ENCODE measurements at places on chromosomes 13 and 19.

GRCh38 chr19:41746593-41747227, 8.6 kb upstream of the CEACAM6 start:
- H3K27me3 ChIP-seq, result no peaks in the 10 kb centered on the region
- H3K4me3 ChIP-seq, result no peak overlapping the region
- H3K27ac ChIP-seq, result no peak overlapping the region
- no peaks in the 10 kb centered on the region for H3K36me3 ChIP-seq

GRCh38 chr19:17467471-17468301, 2.6 kb upstream of the SLC27A1 start:
- peaks cover 6% of the 10 kb centered on the region for H3K27me3 ChIP-seq
- H3K36me3 ChIP-seq, result no peaks in the 10 kb centered on the region
- H3K27ac ChIP-seq, result no peak overlapping the region
- no peak for DNase-seq
- no peak overlapping the region for H3K4me3 ChIP-seq

DNA sequence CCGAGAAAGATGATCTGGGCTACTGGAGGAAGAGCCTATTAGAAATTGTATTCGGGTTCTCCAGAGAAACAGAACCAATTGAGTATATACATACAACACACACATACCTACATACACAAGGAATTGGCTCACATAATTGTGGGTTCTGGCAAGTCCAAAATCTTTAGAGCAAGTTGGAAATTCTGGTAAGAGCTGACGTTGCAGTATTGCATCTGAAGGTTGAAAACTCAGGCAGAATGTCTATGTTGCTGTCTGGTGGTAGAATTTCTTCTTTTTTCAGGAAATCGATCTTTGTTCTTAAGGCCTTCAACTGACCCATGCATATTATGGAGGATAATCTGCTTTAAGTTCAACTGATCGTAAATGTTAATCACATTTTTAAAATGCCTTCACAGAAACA, 15.5 kb upstream of the OLFM4 start:
- H3K27ac ChIP-seq, result no peak overlapping the region
- DNase-seq, result no peak
- no peak overlapping the region for H3K4me3 ChIP-seq
- no peaks in the 10 kb centered on the region for H3K4me1 ChIP-seq
- H3K36me3 ChIP-seq, result no peaks in the 10 kb centered on the region

DNA sequence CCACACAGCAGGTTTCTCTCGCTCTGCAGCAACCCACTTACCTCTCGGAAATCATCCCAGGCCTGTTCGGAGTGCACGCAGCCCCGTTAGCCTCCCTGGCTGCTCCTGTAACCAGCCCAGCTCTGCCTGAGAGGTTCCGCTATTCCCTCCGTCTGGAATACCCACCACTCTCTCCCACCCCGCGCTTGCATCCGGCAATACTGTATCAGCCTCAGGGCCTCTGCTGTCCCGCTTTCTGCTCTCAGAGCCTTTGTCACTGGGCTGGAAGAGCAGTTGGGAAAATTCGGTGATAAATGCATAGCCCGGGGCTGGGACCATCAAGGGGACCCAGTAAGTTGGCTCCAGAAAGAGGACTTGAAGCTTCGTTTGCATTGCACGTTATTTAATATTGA, 759 bp upstream of the TLE6 start:
- no peaks in the 10 kb centered on the region for H3K36me3 ChIP-seq
- H3K4me1 ChIP-seq, result peaks cover 8% of the 10 kb centered on the region
- H3K4me3 ChIP-seq, result no peak overlapping the region
- H3K27ac ChIP-seq, result no peak overlapping the region
- H3K27me3 ChIP-seq, result peaks cover 8% of the 10 kb centered on the region

- no peak overlapping the region for H3K27ac ChIP-seq
- DNase-seq, result no peak
- no peaks in the 10 kb centered on the region for H3K4me1 ChIP-seq
- H3K4me3 ChIP-seq, result no peak overlapping the region
These were observed 29.5 kb downstream of the PLA2G4C start for GRCh38 chr19:48081106-48081505.

- H3K27me3 ChIP-seq, result no peaks in the 10 kb centered on the region
- no peak for DNase-seq
- no peak overlapping the region for H3K27ac ChIP-seq
- no peaks in the 10 kb centered on the region for H3K36me3 ChIP-seq
These were observed 49.0 kb downstream of the SIPA1L3 start for GRCh38 chr19:37955986-37956385.

DNA sequence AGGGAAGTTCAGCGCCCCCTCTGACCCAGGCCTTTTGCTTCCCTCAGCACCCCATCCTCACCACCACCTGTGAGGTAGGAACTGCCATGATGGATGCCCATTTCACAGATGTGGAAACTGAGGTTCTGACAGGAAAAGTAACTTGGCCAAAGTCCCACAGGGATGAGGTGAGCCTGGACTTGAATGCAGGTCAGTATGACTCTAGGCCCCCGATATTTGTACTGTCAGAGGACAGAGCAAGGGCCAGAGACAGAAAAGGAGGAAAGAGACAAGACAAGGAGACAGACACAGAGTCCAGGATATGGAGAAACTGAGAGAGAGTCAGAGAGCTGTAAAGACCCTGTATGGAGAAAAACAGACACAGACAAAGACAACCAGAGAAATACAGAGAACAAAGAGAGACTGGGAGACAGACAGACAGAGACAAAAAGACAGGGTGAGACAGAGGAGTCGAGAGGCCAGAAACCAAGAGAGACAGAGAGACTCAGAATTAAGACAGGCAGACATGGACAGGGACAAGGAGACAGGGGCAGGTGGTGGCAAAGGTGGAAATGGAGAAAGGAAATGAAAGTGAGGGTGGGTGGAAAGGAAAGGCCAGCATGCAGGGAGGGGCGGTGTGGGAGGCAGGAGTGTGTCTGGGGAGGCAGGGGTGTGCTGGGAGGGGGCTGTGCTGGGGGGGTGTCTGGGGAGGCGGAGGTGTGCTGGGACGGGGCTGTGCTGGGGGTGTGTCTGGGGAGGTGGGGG, 5.0 kb downstream of the ERFL start:
- DNase-seq, result no peak
- H3K36me3 ChIP-seq, result no peaks in the 10 kb centered on the region
- H3K4me3 ChIP-seq, result no peak overlapping the region
- no peak overlapping the region for H3K27ac ChIP-seq
- H3K27me3 ChIP-seq, result peaks cover 72% of the 10 kb centered on the region

DNA sequence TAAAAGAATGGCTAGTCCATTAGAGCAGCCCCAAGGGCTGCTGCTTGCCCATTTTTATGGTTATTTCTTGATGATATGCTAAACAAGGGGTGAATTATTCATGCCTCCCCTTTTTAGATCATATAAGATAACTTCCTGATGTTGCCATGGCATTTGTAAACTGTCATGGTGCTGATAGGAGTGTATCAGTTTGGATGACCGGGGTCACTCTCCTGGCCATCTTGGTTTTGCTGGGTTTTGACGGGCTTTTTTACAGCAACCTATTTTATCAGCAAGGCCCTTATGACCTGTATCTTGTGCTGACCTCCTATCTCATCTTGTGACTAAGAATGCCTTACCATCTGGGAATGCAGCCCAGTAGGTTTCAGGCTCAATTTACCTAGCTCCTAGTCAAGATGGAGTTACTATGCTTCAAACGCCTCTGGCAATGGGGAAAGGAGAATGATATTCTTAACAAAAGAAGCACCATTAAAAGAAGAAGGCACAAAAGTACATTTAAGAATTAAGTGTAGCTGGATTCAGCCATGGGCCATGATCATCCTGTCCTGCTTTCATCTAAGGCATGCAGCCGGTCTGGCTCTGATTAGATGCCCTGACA, 1156.0 kb downstream of the PCDH9 start:
- H3K4me3 ChIP-seq, result no peak overlapping the region
- peak overlapping the region; percentile 23 for H3K27ac ChIP-seq
- no peaks in the 10 kb centered on the region for H3K27me3 ChIP-seq
- DNase-seq, result peak; percentile 52
- no peaks in the 10 kb centered on the region for H3K36me3 ChIP-seq

GRCh38 chr19:56637976-56638555, 4.9 kb upstream of the SMIM17 start:
- no peaks in the 10 kb centered on the region for H3K27me3 ChIP-seq
- no peak overlapping the region for H3K4me3 ChIP-seq
- H3K36me3 ChIP-seq, result no peaks in the 10 kb centered on the region
- no peak overlapping the region for H3K27ac ChIP-seq
- DNase-seq, result peak; percentile 88

DNA sequence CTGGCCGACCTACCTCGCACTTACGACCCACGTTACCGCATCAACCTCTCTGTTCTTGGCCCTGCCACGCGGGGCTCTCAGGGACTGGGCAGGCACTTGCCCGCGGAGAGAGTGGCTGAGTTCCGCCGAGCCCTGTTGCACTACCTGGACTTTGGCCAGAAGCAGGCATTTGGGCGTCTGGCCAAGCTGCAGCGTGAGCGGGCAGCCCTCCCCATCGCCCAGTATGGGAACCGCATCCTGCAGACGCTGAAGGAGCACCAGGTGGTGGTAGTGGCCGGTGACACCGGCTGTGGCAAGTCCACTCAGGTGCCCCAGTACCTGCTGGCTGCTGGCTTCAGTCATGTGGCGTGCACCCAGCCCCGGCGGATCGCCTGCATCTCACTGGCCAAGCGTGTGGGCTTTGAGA, 4.2 kb downstream of the DHX34 start:
- H3K36me3 ChIP-seq, result peaks cover 37% of the 10 kb centered on the region
- H3K27me3 ChIP-seq, result no peaks in the 10 kb centered on the region
- H3K27ac ChIP-seq, result no peak overlapping the region

- DNase-seq, result no peak
- no peak overlapping the region for H3K27ac ChIP-seq
- H3K27me3 ChIP-seq, result no peaks in the 10 kb centered on the region
- no peak overlapping the region for H3K4me3 ChIP-seq
These were observed 4.2 kb upstream of the RNF113B start for GRCh38 chr13:98181111-98181815.

GRCh38 chr13:74838096-74838495, 643.9 kb downstream of the TBC1D4 start:
- no peak for DNase-seq
- H3K4me3 ChIP-seq, result no peak overlapping the region
- no peaks in the 10 kb centered on the region for H3K36me3 ChIP-seq
- H3K27ac ChIP-seq, result no peak overlapping the region

GRCh38 chr19:8208119-8208921, 850 bp upstream of the CERS4 start:
- DNase-seq, result no peak
- no peaks in the 10 kb centered on the region for H3K27me3 ChIP-seq
- H3K4me1 ChIP-seq, result peaks cover 22% of the 10 kb centered on the region
- no peaks in the 10 kb centered on the region for H3K36me3 ChIP-seq
- peak overlapping the region; percentile 11 for H3K27ac ChIP-seq
- H3K4me3 ChIP-seq, result peak overlapping the region; percentile 23

DNA sequence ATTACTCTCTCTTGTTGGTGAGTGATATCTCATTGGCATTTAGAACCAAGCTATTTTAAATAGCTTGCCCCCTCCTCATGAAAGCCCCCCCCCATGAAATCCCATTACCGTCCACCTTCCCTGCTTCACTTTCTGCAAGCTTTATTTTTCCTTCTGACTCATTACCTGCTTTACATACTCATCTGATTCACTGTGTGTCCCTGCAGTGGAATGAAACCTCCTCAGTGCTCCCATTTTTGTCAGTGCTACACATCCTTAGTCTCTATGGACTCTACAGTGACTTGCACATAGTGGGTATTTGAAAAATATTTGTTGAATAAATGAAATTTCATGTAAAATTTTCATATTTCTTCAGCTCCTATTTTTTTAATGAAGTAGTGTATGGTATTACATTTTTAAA, 62.3 kb downstream of the DOCK9 start:
- H3K27me3 ChIP-seq, result no peaks in the 10 kb centered on the region
- H3K4me1 ChIP-seq, result peaks cover 4% of the 10 kb centered on the region
- H3K27ac ChIP-seq, result no peak overlapping the region
- no peak for DNase-seq

DNA sequence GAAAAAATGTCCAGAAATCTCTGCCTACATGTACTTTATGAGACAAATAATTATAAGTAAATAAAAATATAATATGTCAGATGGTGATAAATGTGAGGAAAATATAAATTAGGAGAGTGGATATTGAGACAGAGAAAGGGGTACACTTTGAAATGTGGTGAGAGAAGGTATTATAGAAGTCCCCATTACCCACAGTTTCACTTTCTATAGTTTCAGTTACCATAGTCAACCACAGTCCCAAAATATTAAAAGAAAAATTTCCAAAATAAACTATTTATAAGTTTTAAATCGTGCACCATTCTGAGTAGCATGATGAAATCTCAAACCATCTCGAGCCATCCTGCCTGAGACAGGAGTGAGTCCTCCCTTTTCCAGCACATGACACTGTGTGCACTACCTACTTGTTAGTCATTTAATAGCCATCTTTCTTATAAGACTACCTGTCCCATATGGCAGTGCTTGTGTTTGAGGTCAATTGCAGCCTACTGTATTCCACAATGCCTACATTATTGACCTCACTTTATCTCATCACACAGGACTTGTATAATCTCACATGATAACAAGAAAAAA, 653.7 kb downstream of the DACH1 start:
- DNase-seq, result no peak
- no peak overlapping the region for H3K4me3 ChIP-seq
- no peaks in the 10 kb centered on the region for H3K4me1 ChIP-seq

DNA sequence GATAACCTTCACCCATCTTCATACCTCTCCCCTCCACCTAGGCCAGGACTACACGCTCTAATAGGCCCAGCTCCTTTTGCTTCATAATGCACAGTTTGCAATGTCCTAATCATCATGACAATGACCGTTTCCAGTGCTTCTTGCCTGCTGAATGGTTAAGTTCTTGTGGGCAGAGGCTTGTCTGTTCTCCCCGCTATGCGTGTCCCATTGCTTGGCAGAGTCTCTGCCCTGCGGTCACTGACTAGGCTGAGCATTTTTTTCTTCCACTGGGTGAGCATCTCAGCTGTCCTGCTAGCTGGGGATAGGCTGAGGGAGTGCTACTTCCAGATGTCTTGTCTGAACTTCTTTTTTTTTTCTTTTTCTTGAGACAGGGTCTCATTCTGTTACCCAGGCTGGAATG, 314.7 kb downstream of the UQCRFS1 start:
- H3K27me3 ChIP-seq, result no peaks in the 10 kb centered on the region
- H3K27ac ChIP-seq, result no peak overlapping the region
- H3K4me1 ChIP-seq, result no peaks in the 10 kb centered on the region
- H3K4me3 ChIP-seq, result no peak overlapping the region
- no peak for DNase-seq

DNA sequence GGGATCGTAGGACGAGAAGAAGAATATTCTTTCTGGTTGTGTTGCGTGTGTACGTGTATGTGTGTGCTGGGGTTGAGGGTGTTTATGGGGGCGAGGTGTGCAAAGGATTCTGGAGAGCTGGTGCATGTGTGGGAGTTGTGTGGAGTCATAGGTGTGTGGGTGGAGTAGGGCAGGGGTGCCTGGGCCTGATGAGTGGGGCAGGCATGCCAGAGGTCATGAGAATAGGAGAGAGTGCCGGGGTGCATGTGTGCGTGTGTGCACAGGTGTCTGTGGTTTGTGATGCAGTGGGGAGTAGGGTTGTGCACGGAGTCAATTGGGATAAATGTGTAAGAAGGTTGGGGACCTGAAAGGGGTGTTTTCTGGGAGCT, 649 bp downstream of the TMEM91 start:
- no peaks in the 10 kb centered on the region for H3K27me3 ChIP-seq
- no peak for DNase-seq
- H3K36me3 ChIP-seq, result peaks cover 2% of the 10 kb centered on the region
- H3K4me3 ChIP-seq, result peak overlapping the region; percentile 69
- H3K4me1 ChIP-seq, result no peaks in the 10 kb centered on the region

Data from trophoblast cell (in vitro differentiated cells and primary cell).